ENCODE measurements at places on chromosomes 2 and 18.

- no peak for DNase-seq
These were observed 88.3 kb downstream of the ATAD2B start for GRCh38 chr2:23838581-23838980.

DNA sequence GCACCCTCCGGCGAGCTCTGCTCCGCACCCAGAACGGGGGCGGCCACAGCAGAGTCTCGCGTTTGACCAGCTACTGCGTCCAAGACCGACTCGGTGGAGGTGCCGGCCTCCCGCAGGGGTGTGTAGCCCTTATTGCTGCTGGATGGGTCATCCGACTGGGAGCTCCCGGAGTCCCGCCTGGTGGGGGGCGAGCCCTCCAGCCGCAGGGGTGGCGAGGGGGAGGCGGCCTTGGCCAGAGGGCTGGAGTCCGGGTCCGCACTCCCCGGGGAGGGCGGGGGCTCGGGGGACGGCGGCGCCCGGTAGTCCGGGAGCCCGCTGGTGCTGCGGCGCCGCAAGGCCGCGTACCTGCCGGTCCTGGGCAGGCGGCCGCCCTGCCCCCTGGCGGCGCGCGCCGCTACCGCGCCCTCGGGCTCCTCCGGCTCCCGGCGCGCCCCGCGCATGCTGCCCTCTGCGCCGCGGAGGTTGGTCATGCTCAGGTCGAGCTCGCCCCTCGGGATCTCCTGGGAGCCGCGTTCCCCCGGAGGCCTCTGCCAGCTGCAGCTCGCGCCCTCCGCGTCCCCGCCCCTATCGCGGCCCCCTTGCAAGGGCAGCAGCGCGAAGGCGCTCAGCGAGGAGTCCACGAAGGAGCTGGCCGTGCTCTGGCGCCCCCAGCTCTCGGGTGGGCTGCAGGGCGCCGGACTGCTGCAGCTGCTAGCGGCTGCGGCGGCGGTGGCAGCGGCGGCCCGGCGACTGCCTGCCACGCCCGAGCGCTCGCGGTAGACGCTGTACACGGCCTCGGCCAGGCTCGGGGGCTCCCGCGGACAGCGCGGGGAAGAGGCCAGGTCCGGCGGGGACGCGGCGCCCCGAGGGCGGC lies 4.8 kb downstream of the TMEM200C start:
- DNase-seq, result no peak

GRCh38 chr2:215425021-215425782 lies 10.7 kb downstream of the FN1 start:
- DNase-seq, result no peak

- DNase-seq, result peak; percentile 54
These were observed 1.3 kb upstream of the PRKCE start for GRCh38 chr2:45649858-45650811.

DNA sequence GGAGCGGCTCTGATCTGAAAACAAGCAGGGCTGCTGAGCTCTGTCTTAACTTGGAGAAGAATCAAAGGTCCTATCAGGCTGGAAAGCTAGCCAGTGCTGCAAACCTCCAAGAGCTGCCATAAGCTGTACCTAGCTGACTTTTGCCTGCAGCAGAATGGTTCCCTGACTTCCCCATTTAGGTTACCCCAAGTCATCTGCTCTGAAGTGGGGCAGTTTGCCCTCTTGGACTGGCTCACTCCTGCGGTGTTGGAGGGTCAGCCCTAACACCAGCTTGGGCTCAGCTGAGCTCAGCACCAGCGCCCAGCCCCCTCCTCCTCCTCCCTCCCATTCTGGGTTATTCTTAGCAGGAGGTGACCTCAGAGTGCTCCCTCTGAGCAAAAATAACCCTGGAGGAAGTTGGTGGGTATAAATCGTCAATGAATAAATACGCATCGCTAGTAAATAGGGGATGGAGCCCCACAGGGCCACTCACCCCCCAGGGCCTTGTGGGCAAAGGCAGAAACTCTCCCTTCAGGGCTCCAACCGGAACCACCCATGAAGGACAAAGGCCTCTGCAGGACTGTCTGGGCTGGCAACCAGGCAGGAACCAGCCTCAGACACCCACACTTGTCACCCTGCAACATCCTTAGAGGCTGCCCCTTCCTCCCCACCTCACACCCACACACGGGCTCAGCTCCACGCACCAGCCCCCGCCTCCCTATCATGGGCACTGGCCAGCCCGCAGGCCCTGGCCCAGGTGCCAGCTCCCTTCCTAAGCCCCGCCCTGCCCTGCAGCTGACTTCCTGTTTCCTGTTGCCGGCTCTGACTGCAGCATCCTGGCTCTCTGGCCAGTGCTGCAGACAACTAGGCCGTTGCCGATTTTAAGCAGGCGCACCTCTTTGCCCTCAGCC lies 46.9 kb downstream of the DNMT3A start:
- peak; percentile 87 for DNase-seq

- DNase-seq, result peak; percentile 83
These were observed 81.2 kb downstream of the ADD2 start for GRCh38 chr2:70686577-70687460.

DNA sequence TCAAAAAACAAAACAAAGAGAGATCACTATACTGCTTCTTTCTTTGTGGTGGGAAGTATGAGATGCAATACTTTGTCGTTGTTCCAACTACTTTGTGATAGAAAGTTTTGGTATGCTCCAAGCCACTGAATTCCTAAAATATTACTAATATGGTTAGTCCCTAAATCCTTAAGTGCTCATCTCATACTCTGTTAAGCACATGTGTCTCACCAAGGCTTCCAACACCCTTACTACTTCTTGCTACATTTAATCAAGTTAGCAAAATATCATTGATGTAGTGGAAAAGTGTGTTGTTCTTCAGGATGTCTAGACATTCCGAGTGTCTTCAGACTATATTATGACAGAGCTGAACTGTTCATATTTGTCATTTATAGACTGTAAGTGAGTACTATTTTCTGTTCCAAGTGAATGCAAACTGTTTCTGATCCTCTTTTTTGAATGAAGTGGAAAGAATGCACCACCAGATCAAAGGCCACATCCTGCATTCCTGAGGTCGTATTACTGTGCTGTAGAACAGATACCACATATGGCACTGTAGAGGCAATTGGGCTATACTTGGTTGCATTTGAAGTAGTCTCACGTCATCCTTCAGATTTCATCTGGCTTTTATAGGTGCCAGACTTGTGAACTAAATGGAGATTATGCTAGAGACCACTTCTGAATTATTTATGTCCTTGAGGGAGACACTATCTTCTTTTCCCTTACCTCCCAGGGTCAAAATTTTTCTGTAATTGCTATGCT lies 298.4 kb upstream of the ZNF521 start:
- no peak for DNase-seq

DNA sequence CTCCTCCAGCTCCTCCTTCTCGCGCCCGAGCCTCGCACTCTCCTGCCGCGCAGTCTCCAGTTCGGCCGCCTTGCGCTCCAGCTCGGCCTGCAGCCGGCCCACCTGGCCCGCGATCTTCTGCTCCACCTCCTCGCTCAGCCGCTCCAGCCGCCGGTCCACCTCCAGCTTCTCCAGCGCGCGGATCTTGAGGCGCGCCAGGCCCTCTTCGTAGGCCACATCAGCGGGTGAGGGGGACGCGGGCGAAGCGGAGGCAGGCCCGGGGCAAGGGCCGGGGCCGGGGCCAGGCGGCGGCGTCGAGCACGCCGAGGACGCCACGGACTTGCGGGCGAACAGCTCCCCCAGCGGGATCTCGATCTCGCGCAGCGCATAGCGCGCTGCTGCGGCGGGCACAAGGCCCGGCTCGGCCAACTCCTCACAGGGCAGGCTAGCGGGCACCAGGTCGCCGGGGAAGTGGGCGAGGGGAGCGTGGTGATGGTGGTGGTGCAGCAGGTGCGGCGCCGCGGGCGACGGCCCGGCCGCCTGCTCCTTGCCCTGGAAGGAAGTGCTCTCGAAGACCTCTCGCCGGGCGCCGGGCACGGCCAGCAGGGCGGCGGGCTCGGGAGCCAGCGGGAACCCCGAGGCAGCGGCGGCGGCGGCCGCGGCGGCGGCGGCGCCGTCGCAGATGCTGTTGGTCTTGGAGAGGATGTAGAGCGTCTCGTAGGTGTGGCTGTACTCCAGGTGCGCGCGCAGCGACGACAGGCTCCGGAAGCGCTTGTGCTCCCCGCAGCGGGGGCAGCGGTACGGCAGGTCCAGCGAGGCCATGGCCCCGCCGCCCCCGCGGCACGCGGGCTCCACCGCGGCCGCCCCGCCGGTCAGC lies 15.2 kb downstream of the FBXO41 start:
- peak; percentile 77 for DNase-seq

- DNase-seq, result peak; percentile 24
These were observed 2.2 kb downstream of the AQP4 start for GRCh38 chr18:26863122-26863879.

DNA sequence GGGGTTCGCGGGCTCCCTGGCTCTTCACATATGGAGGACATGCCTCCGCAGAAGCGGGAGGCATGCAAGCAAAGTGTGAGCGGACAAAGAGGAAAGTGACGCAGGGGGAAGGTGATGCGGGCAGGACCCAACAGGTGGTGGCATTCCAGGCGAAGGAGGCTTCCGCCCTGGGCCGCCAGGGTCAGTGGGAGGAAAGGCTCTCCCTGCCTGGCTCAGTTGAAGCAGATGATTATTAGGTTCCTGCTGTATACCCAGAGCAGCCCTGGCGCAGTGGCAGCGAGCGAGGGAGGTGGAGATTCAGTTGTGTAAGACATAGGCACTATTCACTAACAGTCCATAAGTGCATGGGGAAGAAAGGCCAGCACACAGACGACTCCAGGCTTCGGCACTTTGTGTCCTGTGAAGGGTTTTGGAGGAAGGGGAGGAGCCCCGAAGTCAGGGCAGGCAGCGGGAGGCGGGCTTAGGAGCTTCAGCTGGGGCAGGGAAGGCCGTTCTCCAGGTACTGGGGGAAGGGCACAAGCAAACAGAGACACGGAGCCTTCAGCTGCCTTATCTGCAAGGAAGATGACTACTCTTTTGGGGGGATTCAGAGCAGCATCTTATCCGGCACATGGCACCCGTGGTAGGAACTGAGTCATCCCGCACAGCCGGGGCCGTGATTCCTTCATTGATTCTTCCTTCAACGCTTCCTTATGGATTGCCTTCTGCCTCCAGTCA lies 89.8 kb downstream of the TGOLN2 start:
- DNase-seq, result no peak

GRCh38 chr2:29326926-29327325 lies 211.7 kb downstream of the CLIP4 start:
- DNase-seq, result no peak

DNA sequence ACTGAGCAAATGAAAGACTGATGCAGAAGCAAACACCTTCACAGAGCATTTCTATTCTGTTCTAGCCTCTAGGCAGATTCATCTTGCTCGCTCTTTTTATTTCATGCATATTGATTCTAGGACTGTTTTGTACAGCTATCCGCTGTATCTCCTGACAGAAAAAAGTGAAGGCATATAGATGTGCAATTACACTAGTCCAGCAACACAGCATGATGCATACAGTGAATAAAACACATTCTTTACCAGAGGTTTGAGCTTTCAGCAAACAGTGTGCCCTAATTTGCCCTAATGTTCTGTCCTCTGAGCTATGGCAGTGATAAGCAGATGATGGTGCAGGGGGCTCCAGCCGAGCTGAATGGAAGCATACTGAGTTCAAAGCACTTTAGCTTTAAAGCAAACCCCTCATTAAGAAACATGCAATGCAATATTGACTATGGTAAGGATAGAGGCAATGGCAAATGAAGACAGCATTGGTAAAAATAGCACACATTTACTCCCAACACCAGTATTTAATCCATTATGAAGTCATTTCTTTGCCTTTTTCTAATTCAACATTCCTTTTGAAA lies 141.2 kb upstream of the RGPD4 start:
- no peak for DNase-seq

- DNase-seq, result no peak
These were observed 810.7 kb downstream of the LRRTM4 start for GRCh38 chr2:76711490-76711889.

DNA sequence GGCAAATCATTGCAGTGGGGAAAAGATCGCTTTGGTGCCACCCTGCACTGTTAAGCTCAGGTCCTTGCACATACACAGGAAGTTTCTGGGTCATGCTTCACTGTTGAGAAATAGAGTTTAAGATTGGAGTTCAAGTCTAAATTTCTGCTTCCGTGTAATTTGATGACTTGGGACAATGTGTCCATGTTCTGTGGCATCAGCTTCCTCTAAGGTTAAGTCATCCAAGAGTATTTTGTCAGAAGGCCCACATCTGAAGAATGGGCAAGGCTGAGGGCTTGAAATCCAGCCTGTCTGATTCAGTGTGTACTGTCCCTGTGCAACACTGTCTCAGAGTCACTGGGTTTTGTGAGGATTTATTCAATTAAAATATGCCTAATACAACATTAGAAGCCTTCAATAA lies 880.7 kb downstream of the SUCLG1 start:
- no peak for DNase-seq

DNA sequence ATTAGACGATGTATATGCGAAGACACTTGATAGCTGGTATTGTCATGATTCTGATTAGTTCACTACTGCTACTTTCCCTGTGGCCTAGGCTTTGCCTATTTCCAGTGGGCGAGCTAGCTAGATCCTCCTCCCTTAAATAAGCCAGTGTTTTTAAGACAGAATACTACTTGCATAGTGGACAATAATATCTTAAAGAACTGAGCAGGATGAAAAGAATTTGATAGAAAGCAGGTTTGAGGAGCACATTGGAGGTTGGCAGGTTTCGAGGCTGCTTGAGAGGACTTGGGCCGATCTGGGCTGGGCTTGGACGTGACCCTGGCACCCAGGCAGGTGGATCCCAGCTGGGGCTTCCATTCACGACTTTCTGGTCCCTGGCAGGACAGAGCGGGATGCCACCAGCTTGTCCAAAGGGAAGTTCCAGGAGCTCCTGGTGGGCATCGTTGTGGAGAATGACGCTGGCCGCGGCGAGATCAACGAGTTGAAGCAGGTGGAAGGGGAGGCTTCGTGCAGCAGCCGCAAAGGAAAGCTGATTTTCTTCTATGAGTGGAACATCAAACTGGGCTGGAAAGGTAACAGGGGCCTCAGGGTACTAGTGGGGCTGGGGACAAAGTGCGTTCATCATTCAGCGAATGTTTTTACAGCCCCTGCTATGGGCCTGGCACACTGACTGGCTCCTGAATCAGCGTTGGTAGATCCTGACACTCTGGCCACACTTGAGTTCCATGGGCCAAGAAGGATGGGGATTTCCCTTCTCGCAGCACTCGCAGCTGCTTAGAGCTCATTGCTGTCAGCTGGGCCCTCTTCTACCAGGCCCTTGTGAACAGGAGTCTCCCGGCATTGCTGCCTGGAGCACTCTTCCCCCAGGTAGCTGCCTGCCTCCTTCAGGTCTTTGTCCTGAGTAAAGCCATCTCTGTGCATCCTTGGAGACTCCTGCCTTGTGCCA lies 16.9 kb downstream of the C2orf74 start:
- peak; percentile 25 for DNase-seq

DNA sequence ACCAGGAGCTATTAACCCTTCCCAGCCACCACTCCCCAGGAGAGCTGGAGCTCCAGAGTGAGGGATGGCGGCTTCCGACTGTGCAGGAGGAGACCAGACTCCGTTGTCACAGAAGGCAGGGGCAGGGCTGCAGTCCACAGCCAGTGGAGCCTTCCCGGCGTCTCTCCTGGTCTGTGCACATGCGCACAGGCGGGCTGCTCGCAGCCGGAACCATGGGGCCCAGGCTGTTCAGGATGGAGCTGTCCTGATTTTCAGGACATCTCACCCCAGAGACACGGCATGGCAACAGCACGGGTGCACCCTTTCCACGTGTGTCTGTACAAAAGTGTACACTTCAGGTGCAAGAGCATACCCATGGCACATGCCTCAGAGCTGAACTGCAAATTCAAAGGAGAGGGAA lies 28.9 kb downstream of the EIPR1 start:
- peak; percentile 88 for DNase-seq
